ENCODE measurements at places on chromosomes 7 and 10.

GRCh38 chr7:46209611-46210388, 288.7 kb upstream of the IGFBP3 start:
- H3K4me3 ChIP-seq, result no peak overlapping the region
- no peak overlapping the region for H3K27ac ChIP-seq
- DNase-seq, result no peak
- H3K36me3 ChIP-seq, result no peaks in the 10 kb centered on the region
- H3K4me1 ChIP-seq, result no peaks in the 10 kb centered on the region
- no peaks in the 10 kb centered on the region for H3K27me3 ChIP-seq

DNA sequence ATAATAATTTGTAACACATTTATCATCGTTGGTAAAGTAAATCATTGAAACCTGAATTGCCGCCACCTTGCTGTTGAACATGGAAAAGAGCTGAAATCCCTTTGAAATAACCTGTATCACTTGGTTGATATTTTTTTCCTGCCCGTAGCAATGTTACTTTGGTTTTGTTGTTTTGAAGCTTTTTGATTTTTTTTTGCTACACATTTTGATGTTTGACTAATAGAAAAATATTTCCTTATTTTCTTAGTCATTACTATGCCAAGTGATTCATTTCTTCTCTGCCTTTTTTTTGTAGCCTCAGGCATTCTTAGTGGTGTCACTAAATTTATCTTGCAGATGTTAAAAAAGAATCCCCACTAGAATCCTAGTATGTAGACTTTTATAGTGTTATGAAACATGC, 235.1 kb upstream of the MEOX2 start:
- no peak overlapping the region for H3K27ac ChIP-seq
- H3K4me3 ChIP-seq, result no peak overlapping the region
- H3K4me1 ChIP-seq, result no peaks in the 10 kb centered on the region
- H3K27me3 ChIP-seq, result no peaks in the 10 kb centered on the region
- H3K36me3 ChIP-seq, result no peaks in the 10 kb centered on the region
- DNase-seq, result no peak

GRCh38 chr7:7582596-7582995, 15.9 kb downstream of the MIOS start:
- H3K27me3 ChIP-seq, result no peaks in the 10 kb centered on the region
- H3K27ac ChIP-seq, result no peak overlapping the region
- H3K36me3 ChIP-seq, result peaks cover 22% of the 10 kb centered on the region
- H3K4me1 ChIP-seq, result no peaks in the 10 kb centered on the region

GRCh38 chr10:58479045-58479444, 33.6 kb upstream of the BICC1 start:
- no peak overlapping the region for H3K4me3 ChIP-seq
- H3K4me1 ChIP-seq, result no peaks in the 10 kb centered on the region
- no peaks in the 10 kb centered on the region for H3K36me3 ChIP-seq
- no peak for DNase-seq

- peak overlapping the region; percentile 1 for H3K27ac ChIP-seq
- no peak for DNase-seq
- H3K27me3 ChIP-seq, result no peaks in the 10 kb centered on the region
- H3K4me1 ChIP-seq, result peaks cover 6% of the 10 kb centered on the region
Measured at GRCh38 chr7:151482883-151483710, 36.6 kb downstream of the RHEB start.

GRCh38 chr7:21412957-21413356, 14.9 kb upstream of the SP4 start:
- DNase-seq, result no peak
- H3K27me3 ChIP-seq, result no peaks in the 10 kb centered on the region
- H3K27ac ChIP-seq, result no peak overlapping the region
- peaks cover 3% of the 10 kb centered on the region for H3K4me1 ChIP-seq
- no peaks in the 10 kb centered on the region for H3K36me3 ChIP-seq

- no peak overlapping the region for H3K4me3 ChIP-seq
- no peak for DNase-seq
- peaks cover 10% of the 10 kb centered on the region for H3K4me1 ChIP-seq
- H3K36me3 ChIP-seq, result no peaks in the 10 kb centered on the region
Measured at GRCh38 chr10:3222626-3223025, 50.0 kb upstream of the PITRM1 start.

DNA sequence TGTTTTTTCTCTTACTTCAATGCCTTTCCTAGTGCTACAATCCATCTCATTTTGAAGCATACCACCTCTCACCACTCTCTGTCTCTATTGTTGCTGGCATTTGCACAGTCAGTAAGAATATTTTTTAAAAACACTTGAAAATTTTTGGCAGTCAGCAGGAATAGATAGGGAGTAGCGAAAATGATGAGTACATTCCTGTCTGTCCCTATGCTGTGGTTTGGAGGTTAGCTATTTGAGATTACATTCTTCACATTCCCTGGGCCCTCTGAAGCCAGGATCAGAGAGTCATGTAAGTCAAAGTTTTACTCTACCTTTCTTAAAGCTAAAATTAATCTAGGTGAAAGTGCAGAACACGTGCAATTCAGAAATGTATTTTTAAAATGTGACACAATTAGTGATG, 53.0 kb upstream of the MAGI2 start:
- H3K27ac ChIP-seq, result no peak overlapping the region
- H3K4me1 ChIP-seq, result no peaks in the 10 kb centered on the region
- no peak overlapping the region for H3K4me3 ChIP-seq

DNA sequence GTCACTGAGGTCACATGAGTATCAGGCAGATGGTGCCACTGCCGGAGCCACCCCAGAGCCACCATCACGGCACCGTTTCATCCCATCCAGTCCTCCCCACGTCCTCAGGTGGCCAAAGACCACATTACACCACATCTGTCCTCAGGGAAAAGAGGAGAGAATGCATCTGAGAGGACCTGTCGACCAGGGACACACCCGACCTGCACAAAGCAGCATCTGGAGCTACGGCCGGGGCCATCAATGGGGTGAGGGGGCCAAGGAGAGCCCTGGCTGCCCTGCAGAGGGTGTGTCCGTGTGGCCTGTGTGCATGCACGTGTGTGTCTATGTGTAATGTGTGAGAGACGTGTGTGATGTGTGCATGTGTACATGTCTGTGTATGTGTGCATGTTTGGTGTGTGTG, 480.6 kb downstream of the DNAJB6 start:
- no peaks in the 10 kb centered on the region for H3K27me3 ChIP-seq
- H3K4me1 ChIP-seq, result no peaks in the 10 kb centered on the region
- no peak overlapping the region for H3K27ac ChIP-seq

DNA sequence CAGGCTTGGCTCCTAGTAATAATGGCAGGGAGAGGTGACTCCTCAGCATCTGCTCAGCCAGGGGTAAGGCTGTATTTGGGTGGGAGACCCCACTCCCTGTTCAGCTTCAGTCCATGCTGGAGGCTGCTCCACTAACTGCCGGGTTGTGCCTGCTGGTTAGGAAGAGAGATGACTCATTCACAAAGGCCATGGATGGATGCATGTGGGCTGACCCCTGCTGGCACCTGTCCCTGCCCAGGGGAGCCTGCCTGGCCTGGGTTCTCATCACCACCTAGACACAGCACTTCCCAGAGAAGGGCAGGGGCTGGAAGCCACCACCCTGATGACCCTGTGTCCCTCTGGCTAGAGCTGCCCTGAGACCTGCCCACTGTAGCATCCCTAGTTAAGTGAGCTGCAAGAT, 59.0 kb downstream of the VSTM4 start:
- DNase-seq, result no peak
- H3K27me3 ChIP-seq, result no peaks in the 10 kb centered on the region

DNA sequence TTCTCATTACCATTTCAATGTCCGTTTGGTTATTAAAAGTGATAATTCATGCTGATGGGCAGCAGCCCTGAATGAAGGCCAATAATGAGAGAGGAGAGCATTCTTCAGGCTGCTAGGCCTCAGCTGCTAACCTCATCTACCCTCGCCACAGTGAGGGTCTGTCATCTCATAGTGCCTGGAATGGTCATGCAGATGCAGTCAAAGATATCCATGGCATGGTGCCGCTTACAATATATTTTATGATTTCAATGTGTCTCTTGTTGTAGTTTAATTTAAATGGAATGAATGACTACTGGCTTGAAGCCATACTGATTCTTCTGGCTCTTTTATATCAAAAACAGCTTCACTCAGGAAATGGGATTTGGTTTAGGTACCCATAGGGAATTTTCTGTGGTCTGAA, 126.9 kb downstream of the SLC16A9 start:
- no peaks in the 10 kb centered on the region for H3K36me3 ChIP-seq
- H3K27me3 ChIP-seq, result no peaks in the 10 kb centered on the region
- peaks cover 17% of the 10 kb centered on the region for H3K4me1 ChIP-seq
- H3K27ac ChIP-seq, result no peak overlapping the region

DNA sequence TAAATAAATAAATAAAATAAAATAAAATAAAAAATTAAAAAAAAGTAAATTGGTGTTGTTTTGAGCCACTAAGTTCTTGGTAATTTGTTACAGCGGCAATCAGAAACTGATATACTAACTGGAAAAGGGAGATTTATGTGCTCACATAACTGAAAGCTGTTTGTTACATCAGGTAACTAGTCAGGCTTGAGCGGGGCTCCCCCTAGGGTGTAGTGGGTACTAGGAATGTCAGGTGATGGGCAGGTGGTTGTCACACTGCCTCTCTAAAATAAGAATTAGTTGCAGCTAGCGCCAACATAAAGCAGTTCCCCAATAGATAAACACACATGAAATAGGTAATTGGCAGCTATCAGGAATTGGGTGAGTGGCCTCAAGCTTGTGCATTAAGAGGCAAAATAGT, 1336.9 kb downstream of the XPNPEP1 start:
- no peak for DNase-seq
- no peaks in the 10 kb centered on the region for H3K36me3 ChIP-seq
- H3K4me1 ChIP-seq, result no peaks in the 10 kb centered on the region

GRCh38 chr7:106618480-106618879, 42.5 kb downstream of the CCDC71L start:
- H3K4me1 ChIP-seq, result peaks cover 18% of the 10 kb centered on the region
- H3K36me3 ChIP-seq, result no peaks in the 10 kb centered on the region
- DNase-seq, result no peak
- no peak overlapping the region for H3K27ac ChIP-seq

- no peak overlapping the region for H3K4me3 ChIP-seq
- H3K36me3 ChIP-seq, result no peaks in the 10 kb centered on the region
- no peak overlapping the region for H3K27ac ChIP-seq
- no peaks in the 10 kb centered on the region for H3K4me1 ChIP-seq
Measured at GRCh38 chr10:57706576-57707299, 561.0 kb downstream of the IPMK start.

GRCh38 chr10:73892310-73893030, 18.1 kb upstream of the CAMK2G start:
- H3K4me1 ChIP-seq, result peaks cover 76% of the 10 kb centered on the region
- no peak overlapping the region for H3K27ac ChIP-seq
- no peak overlapping the region for H3K4me3 ChIP-seq
- no peaks in the 10 kb centered on the region for H3K27me3 ChIP-seq

- no peaks in the 10 kb centered on the region for H3K36me3 ChIP-seq
- H3K27ac ChIP-seq, result peak overlapping the region; percentile 62
- no peaks in the 10 kb centered on the region for H3K27me3 ChIP-seq
Measured at GRCh38 chr7:131218727-131219128, 108.9 kb upstream of the MKLN1 start.

DNA sequence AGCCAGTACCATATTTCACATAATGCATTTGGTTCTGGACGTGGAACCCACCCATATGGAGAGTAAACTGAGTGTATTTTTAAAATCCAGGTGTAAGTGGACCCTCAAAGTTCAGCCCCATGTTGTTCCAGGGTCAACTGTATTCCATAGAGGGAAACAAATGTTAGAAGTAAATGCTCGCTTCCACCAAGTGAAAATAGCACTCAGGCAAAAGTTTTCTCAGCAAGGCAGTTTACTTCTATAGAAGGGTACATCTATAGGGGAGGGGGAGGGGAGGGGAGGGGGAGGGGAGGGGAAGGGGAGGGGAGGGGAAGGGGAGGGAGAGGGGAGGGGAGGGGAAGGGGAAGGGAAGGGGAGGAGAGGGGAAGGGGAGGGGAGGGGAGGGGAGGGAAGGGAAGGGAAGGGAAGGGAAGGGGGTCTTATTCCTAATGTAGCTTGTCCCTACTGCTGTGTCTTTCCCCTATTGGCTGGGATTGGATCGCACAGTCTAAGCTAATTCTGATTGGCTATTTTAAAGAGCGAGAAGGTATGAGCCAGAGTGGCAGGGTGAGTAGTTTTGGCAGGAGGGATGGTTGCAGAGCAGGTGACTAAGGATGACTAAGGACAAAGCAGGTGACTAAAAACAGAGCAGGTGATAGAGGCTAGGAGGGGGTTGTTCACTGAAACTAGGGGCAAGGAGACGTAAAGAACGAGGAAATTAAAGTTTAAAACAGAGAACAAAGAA, 29.1 kb downstream of the GARIN1A start:
- no peaks in the 10 kb centered on the region for H3K36me3 ChIP-seq
- H3K27ac ChIP-seq, result no peak overlapping the region
- peaks cover 11% of the 10 kb centered on the region for H3K4me1 ChIP-seq

GRCh38 chr7:155560196-155560885, 14.0 kb upstream of the CNPY1 start:
- H3K4me3 ChIP-seq, result no peak overlapping the region
- no peak overlapping the region for H3K27ac ChIP-seq
- DNase-seq, result no peak
- no peaks in the 10 kb centered on the region for H3K27me3 ChIP-seq

GRCh38 chr10:53846809-53847208, 954.2 kb downstream of the PCDH15 start:
- no peak overlapping the region for H3K27ac ChIP-seq
- H3K36me3 ChIP-seq, result no peaks in the 10 kb centered on the region
- H3K4me1 ChIP-seq, result no peaks in the 10 kb centered on the region
- H3K27me3 ChIP-seq, result no peaks in the 10 kb centered on the region
- DNase-seq, result no peak
- no peak overlapping the region for H3K4me3 ChIP-seq

DNA sequence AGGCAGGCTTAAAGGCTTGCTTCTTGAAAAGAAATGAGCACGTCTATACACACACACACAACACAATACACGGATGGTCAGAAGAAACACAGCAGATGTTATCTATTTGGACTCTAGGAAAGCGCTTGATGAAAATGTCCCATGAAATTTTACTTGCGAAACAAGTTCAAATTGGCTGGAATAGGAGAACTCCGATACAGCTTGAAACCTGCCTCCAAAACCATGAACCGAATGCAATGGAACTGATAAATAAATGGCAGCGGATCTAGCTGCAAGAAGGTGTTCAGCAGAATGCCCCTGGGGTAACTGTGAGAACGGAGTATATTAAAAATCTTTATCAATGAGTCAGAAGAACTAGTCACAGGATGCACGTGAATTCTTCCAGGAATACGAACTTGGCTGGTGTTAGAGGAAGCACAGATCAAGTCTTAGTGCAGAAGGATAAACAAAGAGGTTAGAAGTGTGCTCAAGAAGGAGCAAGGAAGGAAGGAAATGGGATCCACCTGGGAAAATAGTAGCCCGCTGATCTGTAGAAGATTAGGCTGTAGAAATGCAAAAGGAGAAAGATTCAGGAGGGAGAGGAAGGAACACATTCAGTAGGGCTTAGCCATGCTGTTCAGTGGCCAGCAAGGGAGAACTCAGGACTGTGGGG, 142.0 kb upstream of the PRKCQ start:
- no peak for DNase-seq
- H3K4me1 ChIP-seq, result peaks cover 3% of the 10 kb centered on the region
- no peaks in the 10 kb centered on the region for H3K27me3 ChIP-seq
- peak overlapping the region; percentile 77 for H3K27ac ChIP-seq
- H3K4me3 ChIP-seq, result no peak overlapping the region

GRCh38 chr10:29096303-29096824, 192.5 kb upstream of the LYZL1 start:
- H3K27ac ChIP-seq, result no peak overlapping the region
- no peaks in the 10 kb centered on the region for H3K36me3 ChIP-seq
- H3K27me3 ChIP-seq, result no peaks in the 10 kb centered on the region

GRCh38 chr7:137992550-137993394, 9.1 kb downstream of the CREB3L2 start:
- H3K4me1 ChIP-seq, result peaks cover 68% of the 10 kb centered on the region
- no peak overlapping the region for H3K4me3 ChIP-seq
- peak overlapping the region; percentile 81 for H3K27ac ChIP-seq
- no peaks in the 10 kb centered on the region for H3K36me3 ChIP-seq
- no peak for DNase-seq
